ENCODE measurements at places on chromosomes 13 and 19.

DNA sequence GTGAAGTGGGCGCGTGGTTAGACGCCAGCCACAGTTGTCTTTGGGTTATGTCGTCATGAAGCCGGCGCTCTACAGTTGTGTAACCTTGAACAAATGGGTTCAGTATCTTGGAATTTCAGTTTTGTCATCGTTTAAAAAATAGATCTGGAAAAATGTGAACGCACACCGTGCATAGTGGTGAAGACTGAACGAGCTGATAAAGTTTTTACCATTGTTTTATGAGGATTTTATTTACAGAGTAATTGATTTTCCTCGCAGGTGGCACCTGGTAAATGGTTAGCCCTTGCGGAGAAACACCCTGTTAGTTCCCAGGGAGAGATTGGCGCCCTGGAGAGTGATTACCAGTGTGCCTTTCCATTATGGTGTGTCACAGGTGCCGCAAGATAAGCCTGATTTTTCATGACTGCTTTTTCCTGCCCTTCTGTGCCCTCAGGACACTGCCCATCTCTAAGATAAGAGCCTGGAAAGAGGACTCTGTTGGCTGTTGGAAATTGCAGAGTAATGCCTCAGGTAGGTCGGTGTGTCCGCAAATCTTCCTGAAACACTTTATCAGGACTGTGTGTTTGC, 577 bp downstream of the ZNF181 start:
- DNase-seq, result no peak

- no peak for DNase-seq
Observed at GRCh38 chr13:107742544-107742943, 472.8 kb downstream of the LIG4 start.

DNA sequence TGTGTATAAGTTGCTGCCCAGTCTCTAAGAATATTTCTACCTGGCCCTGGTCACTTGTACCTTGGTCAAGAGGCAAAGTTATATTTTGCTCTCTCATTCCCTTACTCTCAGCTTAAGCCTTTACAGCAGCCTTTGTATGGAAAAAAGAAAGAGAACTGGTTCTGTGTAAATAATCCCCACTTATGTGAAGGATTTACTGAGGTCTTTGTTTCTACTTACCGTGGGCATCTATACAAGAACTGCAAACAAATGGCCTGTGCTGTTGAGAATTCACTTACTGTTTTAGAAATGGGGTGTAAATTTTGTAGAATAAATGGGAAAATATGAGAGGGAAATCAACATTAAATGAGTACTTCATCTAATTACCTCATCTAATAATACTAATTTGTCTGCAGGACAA, 267.4 kb downstream of the PCDH20 start:
- no peak for DNase-seq

DNA sequence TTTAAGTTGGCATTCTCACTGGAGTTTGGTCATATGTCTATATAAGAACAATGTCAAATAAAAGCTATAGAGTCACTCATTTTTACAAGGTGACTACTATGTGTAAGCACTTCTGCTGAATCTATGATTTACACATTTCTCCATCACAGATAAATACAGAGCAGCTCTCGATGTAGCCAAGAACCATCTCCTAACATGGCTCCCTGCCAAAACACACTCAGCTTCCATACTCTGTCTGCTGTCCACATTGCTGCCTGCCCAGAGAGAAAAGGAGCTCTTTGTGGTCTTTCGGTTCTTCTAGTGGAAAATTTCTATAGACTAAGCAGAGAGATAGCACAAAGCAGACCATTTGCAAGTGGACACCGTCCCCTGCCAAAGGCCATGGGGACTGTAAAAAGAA, 190.9 kb upstream of the KLF12 start:
- DNase-seq, result no peak

- DNase-seq, result no peak
Observed at GRCh38 chr13:27353708-27354107, 70.7 kb upstream of the GTF3A start.

DNA sequence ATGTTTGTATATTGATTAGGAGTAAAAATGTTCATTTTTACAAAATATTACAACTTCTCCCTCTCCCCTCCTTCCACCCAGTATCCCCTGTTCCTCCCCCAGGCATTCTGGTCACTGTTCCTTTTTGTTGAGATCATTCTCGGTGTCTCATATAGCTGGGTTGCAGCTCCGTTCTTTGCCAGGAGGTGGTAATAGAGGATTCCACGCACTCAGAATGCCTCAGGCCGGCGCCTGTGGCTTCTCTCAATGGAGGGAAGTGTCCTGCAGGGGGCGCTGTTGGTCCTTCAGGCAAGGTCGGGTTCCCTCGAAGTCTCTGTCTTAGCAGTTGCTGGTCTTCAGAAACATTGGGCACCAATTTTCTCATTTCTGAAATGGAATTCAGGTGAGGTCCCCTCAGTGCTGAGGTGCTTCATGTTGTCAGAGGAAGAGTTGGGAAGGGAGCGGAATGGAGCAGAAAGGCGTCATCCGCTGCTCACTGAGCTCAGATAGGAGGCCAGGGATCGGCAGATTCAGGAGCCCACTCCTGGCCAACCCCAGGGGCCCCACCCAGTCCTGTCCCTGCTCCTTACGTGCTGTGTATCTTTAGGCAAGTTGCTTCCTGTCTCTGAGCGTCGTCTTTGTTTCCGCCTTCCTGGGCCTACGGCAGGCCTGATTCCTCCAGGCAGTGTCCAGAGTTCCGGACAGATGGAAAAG, 10.3 kb upstream of the GARIN5A start:
- no peak for DNase-seq

GRCh38 chr13:36918246-36919131, 1.5 kb downstream of the SMAD9 start:
- no peak for DNase-seq

DNA sequence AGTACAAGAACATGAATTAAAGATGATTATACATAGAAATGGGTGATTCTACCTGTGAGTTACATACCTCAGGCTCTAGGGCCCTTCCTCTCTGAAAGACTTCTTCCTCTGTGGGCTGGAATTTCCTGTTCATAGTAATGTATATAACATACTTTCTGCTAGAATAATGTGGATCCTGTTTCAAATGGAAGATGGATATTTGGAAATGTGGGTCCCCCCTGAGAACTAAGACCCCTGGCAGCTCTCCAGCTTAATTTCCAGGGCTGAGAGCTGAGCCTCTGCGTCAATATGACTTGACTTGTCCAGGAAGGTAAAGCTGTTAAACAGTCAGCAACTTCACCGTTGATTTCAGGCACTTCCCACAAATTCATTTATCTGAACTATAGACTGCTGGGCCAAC, 296.3 kb downstream of the NALCN start:
- no peak for DNase-seq

DNA sequence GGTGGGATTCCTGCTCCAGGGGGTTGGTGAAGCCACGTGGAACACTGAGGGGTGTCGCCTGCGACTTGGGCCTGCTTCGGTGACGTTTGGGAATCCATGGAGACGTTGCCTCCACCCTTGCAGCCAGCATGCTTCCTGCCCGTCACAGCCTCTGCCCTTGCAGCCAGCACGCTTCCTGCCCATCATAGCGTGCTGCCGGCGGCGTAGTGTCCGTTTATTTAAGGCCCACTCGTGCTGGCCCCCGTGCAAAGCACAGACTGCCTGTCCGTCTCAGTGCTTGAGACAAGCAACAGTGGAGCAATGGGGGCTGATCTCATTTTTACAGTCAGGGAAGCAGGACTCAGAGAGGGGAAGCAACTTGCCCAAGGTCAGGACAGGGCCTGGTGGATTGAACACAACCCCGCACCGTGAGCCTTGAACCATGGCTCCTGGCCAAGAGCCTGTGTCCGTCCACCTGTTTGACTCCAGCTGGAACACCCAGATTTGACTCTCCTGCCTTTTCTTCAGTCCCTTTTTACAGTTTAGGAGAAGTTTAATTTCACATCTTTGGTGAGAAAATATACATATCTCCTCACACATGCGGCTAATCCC, 149.6 kb downstream of the TEX29 start:
- no peak for DNase-seq

DNA sequence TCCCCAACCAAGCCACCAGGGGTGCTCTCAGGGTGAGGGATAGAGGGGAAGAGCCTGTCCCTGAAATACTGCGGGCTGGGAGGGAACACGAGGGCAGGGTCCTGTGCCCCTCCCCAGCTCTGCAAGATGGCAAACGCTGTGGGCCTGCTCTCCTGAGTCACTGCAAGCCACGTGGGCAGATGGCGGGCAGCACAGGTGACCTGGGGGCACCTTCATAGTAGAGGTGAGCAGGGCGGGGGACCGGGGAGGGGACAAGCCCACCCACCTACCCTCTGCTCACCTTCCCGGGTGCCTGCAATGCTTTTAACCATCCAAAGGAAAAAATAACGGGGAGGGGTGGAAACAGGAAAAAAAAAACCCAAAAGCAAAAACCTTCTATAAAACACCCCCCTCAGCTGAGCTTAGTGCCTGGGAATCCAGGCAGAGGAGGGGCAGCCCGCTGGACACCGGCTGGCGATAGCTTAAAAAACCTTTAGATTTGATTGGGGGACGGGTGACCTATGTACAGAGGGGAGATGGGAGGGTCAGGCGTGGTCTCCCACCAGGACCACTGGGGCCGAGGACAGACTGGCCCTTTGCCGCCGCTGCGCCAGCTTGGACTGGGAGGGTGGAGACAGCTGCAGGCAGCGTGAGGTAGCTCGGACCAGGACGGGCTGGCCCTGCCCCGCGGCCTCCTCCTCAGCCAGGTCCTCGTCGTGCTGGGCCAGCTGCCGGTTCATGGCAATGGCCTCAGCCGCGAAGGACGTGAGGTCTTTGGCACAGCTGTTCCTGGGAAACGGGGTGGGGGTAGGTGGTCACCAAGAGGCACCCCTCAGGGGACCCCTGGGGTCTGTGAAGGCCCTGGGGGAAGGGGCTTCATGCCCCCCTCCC, 11.7 kb downstream of the MKNK2 start:
- no peak for DNase-seq

- no peak for DNase-seq
Observed at GRCh38 chr13:91400063-91400399, 1.6 kb downstream of the GPC5 start.

GRCh38 chr13:25422153-25422552, 50.4 kb downstream of the ATP8A2 start:
- no peak for DNase-seq

- no peak for DNase-seq
Observed at GRCh38 chr13:43544011-43544410, 242.8 kb downstream of the ENOX1 start.

- peak; percentile 80 for DNase-seq
Observed at GRCh38 chr19:5536337-5536894, 31.3 kb downstream of the TINCR start.

Data from left lung (tissue), 14 donors.